Activated CD4-positive, alpha-beta T cell treated with anti-CD3 and anti-CD28 coated beads for 24 hours (primary cell): ENCODE measurements at places on chromosomes 12 and 14.

DNA sequence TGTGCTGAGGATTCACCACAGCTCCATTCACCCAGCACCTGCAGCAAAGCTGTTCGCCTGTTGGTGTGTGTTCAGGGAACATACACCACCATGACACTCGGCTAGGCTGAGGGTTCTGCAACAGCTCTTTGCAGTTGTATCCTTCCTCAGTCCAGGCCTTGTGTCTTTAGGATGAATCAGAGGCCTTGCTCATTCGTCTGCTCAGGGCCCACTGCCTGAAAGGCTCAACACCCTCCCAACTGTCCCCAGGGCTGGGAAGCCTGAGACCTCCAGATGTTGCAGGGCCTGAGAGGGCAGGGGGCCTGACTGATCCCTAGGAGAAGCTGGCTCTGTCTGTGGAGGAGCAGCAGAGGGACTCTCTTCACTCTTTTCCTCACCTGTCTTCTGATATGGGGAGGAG is 11.2 kb downstream of the ZDHHC22 start:
- no peak for DNase-seq

GRCh38 chr14:97771340-97772045 is 974.3 kb downstream of the VRK1 start:
- DNase-seq, result no peak

DNA sequence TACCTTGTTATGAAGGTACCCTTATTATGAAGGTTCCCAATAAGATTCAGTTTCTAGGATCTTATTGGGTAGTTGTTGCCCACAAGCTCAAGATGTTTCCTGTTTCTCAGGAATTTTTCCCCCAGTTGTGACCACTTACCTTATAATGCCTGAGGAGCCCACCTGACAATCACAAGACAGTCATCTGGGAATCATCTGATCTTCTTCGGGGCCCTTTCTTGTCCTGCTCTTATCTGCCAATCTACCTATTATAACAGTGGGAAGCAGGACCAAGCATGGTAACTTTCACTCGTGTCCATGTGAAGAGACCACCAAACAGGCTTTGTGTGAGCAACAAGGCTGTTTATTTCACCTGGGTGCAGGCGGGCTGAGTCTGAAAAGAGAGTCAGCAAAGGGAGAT is 825.5 kb downstream of the BCL11B start:
- no peak for DNase-seq

DNA sequence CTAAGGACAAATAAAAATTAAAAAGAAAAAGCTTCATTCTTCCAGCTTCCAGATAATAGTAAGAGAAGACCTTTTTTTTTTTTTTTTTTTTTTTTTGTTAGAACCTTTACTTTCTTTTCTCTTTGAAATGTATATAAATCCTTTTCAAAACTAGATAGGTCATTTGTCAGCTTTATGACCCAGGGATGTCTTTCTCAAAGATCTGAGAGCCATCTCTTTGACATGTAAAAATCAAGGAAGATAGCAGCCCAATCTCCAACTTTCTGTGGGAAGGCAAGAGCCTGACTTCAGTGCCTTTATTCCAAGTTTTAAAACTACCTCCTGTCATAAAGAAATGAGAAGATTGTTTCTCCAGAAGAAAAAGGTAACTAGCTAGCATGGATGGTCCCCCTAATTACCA is 203.3 kb upstream of the LRFN5 start:
- DNase-seq, result no peak

DNA sequence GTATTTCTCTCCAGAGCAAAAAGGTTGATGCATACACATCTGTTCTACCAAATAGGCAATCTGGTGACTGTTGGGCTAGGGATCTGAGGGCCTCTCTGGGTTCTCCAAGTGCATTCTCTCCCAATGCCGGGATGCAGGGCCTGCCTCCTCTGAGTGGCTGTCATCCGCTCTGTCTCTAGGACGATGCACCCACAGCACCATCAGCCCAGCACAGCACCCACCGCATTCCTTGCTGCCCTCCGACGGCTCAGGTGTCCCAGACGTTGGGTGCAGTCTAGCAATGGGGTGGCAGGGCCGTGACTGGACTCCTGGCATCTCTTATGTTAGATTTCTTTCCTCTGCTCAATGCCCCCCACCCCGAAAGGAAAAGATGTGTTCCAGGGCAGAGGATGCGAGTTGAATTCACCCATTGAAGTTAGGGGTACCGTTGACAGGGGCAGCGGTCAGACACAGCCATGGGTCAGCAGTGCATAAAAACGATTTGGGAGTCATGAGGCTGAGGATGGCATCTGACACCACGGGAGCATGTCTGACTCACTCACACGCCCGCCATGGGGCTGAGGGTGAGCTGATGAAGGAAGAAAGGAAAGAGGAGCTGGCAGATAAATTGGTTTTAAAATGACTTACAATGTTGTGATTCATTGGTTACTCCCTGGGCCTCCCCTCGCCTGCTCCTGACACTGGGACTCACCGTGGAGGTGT is 93.2 kb upstream of the C14orf180 start:
- no peak for DNase-seq

DNA sequence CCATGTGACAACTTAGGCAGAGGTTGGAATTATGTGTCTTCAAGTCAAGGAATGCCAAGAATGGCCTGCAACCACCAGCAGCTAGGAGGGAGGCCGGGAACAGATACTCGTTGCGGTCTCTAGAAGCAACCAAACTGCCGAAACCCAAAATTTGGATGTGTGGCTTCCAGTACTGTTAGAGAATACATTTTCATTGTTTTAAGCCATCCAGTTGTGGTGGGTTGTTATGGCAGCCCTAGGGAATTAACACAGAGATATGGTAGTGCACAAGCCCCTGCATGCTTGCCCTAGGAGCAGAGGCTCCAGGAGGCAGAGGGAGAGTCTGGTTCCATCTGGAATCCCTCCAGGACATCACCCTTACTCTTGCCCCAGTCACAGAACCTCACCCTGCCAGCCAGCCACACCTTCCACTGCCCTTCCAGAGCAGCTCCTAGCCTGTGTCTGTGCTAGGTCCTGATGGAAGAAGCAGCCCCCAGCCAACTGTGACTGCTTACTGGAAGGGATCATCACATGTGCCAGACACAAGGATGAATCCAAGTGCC is 19.5 kb downstream of the PITPNM2 start:
- DNase-seq, result no peak

- no peak for DNase-seq
Measured at GRCh38 chr12:111732786-111733185, 33.9 kb upstream of the ALDH2 start.

DNA sequence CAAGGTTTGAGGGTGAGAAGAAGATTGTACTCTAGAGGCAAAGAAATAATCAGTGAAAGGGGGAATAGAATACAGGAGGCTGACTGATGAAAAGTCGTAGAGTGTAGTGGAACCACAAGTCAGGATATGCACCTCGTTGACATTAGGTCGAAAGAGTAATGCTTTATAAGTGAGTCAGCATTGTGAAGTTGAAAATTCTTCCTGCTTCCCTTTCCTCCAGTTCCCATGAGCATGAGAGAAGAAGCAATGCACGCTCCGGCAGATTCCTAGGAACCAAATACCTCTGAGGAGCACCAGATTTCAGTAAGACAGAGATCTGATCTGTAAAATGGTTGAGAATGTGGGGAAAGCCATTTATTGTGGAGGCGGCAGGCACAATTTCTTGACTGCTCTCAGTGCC is 16.5 kb downstream of the CCER1 start:
- DNase-seq, result no peak

DNA sequence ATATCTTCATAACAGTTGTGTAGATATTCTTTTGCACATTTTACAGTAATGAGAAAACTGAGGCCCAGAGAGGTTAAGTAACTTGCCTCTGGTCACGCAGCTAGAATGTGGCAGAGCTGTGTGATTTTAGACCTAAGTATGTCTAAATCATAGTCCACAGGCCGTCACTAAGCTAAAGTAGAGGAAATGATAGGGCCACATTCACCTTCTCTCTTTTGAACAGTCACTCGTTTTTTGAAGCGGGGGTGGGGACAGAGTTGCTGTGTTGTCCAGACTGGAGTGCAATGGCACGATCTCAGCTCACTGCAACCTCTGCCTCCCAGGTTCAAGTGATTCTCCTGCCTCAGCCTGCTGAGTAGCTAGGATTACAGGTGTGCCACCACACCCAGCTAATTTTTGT is 68.5 kb downstream of the RASSF3 start:
- no peak for DNase-seq

DNA sequence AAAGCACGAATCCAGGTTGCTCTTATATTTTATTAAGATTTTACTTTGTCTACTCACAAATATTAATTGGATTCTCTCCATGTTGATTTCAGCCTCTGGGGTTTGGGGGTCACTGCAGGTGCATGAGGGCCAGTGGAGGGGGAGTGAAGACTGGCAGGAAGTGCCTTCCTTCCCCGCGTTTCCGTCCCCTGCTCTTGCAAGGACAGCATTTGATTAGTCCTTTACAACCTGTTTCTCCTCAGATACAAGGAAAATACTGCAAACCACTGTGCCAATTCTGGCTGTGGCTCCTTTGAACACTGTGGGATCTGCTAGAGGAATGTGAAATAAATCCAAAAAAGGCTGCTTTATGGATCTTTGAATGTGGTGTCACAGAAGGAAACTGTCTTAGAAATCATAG is 291.8 kb downstream of the ETNK1 start:
- no peak for DNase-seq

- DNase-seq, result no peak
Measured at GRCh38 chr14:99812892-99813291, 19.7 kb downstream of the EML1 start.

DNA sequence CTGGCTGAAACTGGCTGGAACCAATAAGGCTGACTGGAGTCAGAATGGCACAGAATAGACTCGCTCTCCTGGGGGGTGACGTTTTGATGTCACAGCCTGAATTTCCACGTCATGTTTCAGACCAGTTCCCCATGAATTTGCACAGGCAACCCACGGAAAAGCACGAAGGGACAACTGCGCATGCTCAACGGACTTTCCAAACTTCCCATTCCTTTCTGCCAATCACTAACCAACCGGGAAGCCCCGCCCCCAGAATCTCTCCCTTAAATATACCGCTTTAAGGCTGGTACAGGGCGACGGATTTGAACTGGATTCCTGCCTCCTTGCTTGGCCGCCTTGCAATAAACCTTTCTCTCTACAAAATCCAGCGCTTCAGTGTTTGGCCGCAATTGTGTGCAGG is 434.7 kb downstream of the APAF1 start:
- no peak for DNase-seq

DNA sequence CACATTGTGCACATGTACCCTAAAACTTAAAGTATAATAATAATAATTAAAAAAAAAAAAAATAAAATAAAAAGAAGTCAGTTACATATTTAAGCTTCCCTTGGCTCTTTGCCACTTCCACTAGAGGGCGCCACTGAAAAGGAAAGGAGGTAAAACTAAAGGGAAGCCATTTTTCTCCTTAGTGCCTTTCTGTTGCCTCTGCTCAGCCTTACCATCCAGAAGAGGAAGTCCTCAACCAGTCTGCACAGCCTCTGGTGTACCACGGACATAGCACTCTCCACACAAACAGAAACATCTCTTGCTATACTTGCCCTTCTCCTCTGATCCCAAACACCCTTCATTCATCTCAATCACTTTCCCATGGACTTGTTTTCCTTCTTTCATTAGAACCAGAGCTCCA is 169.0 kb upstream of the EEA1 start:
- peak; percentile 51 for DNase-seq

DNA sequence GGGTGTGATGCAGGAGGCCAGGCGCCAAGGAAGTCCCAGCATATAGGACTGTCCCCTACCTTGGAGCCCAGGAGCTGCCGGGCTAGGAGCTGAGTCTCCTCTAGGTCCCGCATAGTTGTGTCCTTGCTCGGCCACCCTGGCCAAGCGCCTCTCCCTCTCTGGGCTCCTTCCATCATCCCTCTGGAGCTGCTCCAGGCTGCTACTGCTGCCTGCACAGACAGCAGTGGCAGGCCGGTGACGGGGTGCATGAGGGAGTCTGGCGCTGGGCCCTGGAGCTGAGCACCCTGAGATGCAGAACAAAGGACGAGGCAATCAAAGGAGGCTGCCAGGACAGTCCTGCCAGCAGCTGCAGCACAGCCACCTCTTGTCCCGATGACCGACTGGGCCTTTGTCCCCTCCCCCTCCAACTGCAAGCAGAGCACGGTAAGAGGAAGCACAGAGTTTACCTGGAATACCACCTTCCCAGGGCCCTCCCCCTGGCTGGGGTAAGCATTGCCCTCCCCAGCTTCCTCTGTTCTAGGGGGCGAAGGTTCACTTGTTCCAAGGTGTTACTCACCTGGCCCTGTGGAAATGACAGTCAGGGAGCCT is 10.4 kb downstream of the DTX1 start:
- no peak for DNase-seq

DNA sequence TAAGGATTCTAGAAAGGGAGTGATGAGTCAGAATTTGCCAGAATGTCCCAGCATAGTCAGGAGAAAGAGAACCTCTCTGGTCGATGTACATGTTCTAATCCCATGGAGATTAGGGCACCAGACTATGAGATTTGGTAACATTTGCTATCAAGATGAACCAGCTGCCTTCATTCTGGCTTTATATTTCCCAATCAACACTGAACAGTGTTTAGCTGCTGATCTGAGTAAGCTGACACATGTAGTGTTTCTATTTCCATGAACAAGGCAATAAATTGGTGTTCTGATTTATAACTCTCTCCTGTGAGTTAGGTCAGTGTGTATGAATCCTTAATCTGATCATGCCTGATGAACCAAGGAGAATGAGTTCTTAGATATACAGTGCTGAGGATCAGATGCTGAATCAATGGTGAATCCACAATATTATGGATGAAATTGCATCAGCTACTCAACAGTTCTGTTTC is 158.0 kb upstream of the AMIGO2 start:
- DNase-seq, result no peak

DNA sequence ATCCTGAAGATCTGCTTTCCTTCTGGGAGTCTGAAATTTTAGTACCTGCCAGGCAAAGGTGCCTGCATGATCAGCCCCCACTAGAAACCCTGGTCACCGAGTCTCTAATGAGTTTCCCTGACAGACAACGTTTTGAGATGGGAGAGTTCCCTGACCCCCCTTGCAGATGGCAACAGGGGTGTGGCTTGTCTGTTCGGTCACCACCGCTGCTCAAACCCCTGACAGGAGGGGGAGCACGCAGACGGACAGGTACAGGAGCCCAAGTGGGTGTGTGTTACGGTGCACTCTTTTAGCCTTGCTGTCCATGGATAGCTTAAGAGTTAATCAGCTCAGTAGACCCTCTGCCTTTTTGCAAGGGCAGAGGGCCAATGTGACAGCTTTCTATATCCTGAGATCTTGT is 19.3 kb upstream of the CDKN3 start:
- DNase-seq, result no peak

DNA sequence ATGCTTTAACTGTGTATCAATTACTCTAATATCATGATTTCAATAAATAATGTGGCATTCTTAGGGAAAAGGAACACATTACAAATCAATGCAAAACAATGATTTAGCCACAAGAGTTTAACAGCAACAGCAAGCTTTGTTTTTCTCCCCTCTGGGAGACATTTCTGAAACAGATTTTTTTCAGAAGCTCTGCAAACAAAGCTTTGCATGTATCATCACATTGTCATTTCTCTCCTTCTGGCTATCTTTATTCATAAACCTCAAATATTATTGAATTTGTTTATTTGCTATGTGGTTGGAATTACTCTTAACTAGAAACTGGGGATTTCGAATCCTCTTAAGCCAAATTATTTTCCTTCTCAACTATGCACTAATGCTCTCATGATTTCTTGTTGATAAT is 278.4 kb upstream of the ATXN7L3B start:
- no peak for DNase-seq

- DNase-seq, result no peak
Measured at GRCh38 chr14:22177870-22178269, 411.2 kb downstream of the DAD1 start.

- DNase-seq, result no peak
Measured at GRCh38 chr14:75697918-75698317, 36.9 kb downstream of the TTLL5 start.

GRCh38 chr12:11652351-11653040 is 3.0 kb downstream of the ETV6 start:
- DNase-seq, result no peak

GRCh38 chr12:126087692-126088091 is 1022.5 kb downstream of the AACS start:
- DNase-seq, result no peak
